CD14-positive monocyte (primary cell): ENCODE measurements at places on chromosomes 4 and X. TPM values are rescaled to one million over a fixed set of nuclear protein-coding genes. Genes with fewer than 3 reads are reported as not detected.

ANXA3 gene
- polyA plus RNA-seq, result 0.64 TPM

NUDT11 gene
- polyA plus RNA-seq, result 0.09 TPM in 1 of 2 replicates, not detected in the other

DNA sequence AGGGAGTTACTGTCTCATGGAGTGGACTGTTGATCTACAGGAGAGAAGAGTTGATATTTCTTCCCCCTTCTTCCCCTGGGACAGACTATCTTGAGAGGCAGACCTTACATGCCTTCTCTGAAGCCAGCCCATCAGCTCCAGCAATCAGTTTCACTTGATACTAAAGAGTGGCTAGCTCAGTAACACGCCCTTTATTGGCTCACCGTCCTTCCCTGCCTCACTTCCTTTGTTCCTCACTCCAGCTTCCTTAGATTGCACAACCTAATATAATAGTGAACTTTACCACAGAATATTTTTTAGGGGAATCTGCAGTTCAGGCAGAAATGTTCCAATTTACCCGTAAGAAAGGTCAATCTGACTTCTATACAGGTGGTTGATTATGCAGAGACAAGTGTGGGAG lies 128.1 kb upstream of the NDP start:
- DNase-seq, result peak; percentile 14

GRCh38 chr4:147844781-147845180 lies 112.9 kb downstream of the ARHGAP10 start:
- DNase-seq, result no peak

- no peak for DNase-seq
Measured at GRCh38 chrX:2841537-2841936, 12.8 kb downstream of the GYG2 start.

DNA sequence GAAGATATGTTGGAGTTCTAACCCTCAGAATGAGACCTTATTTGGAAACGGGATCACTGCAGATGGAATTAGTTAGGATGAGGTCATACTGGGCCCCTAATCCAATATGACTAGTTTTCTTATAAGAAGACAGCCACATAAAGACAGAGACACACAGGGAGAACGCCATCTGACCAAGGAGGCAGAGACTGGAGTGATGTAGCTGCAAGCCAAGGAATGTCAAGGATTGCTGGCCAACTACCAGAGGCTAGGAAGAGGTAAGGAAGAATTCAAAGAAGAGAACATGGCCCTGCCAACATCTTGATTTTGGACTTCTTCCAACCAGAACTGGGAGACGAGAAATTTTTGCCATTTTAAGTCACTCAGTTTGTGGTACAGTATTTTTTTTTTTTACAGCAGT lies 152.8 kb upstream of the DIPK2B start:
- no peak for DNase-seq

GRCh38 chr4:52659722-52660261 lies 691 bp upstream of the USP46 start:
- DNase-seq, result peak; percentile 7

GRCh38 chr4:176191974-176192373 lies 3.4 kb downstream of the SPATA4 start:
- DNase-seq, result no peak

DNA sequence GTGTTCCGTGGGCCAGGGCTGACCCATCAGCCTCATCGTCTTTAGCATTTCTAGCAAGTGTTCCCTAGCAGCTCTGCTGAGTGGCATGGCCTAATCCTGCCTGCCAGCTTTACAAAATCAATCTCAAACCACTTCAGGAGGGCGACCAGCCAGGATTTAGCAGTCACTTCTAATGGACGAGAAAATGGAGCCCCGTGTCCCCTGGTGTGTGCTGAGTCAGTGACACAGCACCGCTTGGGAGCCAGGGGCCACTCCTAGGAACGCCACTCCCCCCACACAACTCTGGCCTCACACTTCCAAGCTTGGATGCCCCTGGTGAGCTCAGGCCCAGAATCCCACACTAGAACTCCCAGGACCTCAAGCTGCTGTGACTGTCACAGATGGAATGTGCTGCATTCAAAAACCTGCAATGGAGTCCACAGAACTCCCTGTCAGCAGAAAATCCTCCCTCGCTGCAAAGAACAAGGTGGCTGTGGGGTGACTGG lies 311.2 kb upstream of the GATB start:
- no peak for DNase-seq

- DNase-seq, result no peak
Measured at GRCh38 chr4:7938266-7938608, 1.4 kb downstream of the AFAP1 start.
